Aorta (tissue), 5 donors: ENCODE measurements at places on chromosomes 2 and 18. TPM values are rescaled to one million over a fixed set of nuclear protein-coding genes. Genes with fewer than 3 reads are reported as not detected.

TGOLN2 gene
- 123 TPM for total RNA-seq

LMAN1 gene
- total RNA-seq: 71.8 TPM

LRP1B gene
- total RNA-seq: 0.33 TPM

SLC4A3 gene
- total RNA-seq: 5.4 TPM

NYAP2 gene
- total RNA-seq: 2.0 TPM

CYTIP gene
- total RNA-seq: 10.0 TPM

ALLC gene
- not detected for total RNA-seq

PTPN2 gene
- 52.9 TPM for total RNA-seq

MBD2 gene
- 92.6 TPM for total RNA-seq

ANKRD29 gene
- total RNA-seq: 28.6 TPM

UPP2 gene
- not detected for total RNA-seq

CRYBA2 gene
- total RNA-seq: not detected

EPAS1 gene
- total RNA-seq: 414 TPM

GLI2 gene
- total RNA-seq: 9.0 TPM

TMEM169 gene
- total RNA-seq: 0.72 TPM

KIAA2012 gene
- not detected for total RNA-seq

ANKAR gene
- total RNA-seq: 27.2 TPM

INHBB gene
- total RNA-seq: 19.3 TPM

AFF3 gene
- total RNA-seq: 15.7 TPM

POTEI gene
- total RNA-seq: 0.06 TPM
